ENCODE measurements at places on chromosomes 6 and 20. TPM values are rescaled to one million over a fixed set of nuclear protein-coding genes. Genes with fewer than 3 reads are reported as not detected.

Gene FAM83B
- not detected for total RNA-seq

Gene PDE7B
- 1.8 TPM for total RNA-seq

Gene MCM8
- 15.9 TPM for total RNA-seq

GRCh38 chr20:46406200-46406985 lies at the start of gene ELMO2:
Gene ELMO2, minus strand, starts transcription at chr20:46406615. Its CDS starts 12,133 bp downstream, at chr20:46394482.
- DNase-seq, result peak; percentile 97

Gene UST
- total RNA-seq, result 15.2 TPM

Gene MAP3K4
- total RNA-seq, result 13.5 TPM

Gene DSTN
- total RNA-seq, result 627 TPM

Gene PFDN4
- total RNA-seq, result 339 TPM

GRCh38 chr6:167863897-167864296 lies 37.2 kb downstream of the AFDN start:
- no peak for DNase-seq

DNA sequence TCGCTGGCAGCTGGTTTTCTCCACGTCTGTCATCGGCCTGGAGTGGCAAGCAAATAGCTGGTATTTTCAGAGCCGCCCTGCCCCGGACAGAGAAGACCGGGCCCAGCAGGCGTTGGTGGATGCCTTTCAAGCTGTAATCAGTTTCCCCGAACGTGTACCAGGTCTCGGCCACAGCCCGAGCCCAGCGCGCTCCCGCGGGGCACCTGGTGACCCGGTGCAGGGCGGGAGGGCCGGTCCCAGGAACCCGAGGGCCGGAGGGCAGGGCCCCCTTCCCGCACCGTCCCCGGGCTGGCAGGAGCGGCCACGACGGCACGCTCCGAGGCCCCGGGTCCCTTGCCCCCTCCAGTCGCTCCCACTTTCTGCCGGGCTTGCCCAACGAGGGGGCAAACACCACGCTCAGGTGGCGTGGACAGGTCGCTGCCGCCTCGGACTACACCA lies 348 bp upstream of the PYGB start:
- peak; percentile 26 for DNase-seq

Gene SLC35F1
- total RNA-seq, result not detected

GRCh38 chr20:59069026-59069425 lies 26.4 kb upstream of the PRELID3B start:
- no peak for DNase-seq

Gene BANF2
- total RNA-seq, result not detected

Gene SLC44A4
- total RNA-seq, result not detected

Gene CYP24A1
- not detected for total RNA-seq

Gene GUCA1A
- not detected for total RNA-seq

Gene ZNF311
- 1.4 TPM for total RNA-seq

DNA sequence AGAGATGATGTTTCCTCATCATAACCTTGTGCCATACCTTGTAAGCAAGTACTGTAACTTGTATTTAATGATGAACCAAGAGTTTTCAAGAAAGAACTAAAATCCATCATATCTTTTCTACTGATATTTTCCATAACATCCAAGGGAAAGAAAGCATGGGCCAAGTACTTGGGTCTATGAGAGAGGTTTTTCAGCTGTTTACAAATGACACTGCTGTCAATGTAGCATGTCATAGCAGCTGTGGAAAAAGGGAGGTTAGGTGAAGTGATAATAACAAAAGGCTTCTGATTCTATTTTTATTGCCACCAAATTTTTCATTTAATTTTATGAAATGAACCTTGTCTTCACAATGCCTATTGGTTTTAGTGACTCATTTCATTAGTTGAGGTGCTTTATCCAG lies 482.3 kb downstream of the LMBRD1 start:
- DNase-seq, result no peak

All from MG63 (cell line).